Activated naive CD4-positive, alpha-beta T cell treated with anti-CD3 and anti-CD28 coated beads for 36 hours (primary cell): ENCODE measurements at places on chromosomes 6 and 20.

DNA sequence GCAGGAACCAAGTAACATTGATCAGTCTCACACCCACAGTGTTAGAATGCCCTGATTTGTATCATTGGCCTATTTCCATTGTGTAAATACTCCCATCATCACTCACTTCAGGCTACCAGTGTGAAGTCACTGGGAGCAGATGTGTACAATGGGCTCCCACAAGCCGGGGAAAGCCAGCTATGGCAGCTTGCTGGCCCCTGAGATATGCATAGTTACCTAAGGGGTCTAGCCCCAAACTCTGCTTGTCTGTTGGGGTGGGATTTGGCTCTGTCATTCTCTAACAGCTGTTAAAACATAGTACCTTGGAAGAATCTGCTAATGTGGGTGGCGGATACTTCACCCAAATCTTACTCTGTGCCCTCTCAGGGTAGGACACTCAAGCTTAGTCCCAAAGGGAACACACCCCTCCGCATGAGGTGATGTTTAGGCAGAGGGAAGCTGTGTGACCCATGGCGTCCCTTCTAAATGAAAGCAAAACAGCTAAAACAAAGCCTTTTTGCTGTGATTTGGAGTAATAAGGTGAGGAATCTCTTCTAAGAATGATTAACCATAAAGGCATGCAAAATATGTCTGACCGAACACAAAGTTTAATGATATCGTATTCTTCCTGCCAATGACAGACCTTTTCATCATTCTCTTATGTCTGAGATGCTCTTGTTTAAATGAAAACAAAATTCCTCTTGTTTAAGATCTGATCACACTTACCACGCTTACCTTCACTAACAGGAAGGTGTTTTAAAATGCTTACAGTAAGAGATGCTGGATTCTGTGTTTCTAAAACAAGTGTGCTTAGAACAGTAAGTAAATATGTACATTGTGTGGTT lies 45.9 kb upstream of the PXDC1 start:
- DNase-seq: no peak

GRCh38 chr20:25198663-25199383 lies 3.3 kb downstream of the ENTPD6 start:
- DNase-seq: no peak

DNA sequence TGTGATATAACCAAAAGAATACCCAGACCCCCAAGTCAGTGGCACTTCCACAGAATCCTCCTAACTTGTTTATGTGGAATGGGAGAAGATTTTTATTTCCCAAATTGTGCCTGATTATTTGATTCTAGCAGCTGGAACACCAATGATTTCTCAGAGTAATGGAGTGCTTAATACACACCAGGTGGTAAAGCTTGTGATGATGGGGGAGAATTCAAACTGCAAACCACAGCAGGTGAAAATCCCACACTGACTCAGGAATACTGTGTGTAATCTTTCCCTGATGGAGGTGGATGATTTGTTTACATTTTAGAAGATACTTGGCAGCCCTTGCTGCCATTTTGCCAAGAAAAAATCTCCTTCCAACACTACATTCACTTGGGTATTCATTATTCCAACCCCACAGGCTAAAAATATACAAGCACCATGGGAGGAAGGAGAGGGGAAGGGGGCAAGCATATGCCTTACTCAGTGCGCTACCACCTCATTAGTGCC lies 212.7 kb upstream of the PLN start:
- no peak for DNase-seq

- no peak for DNase-seq
These were observed 23.7 kb upstream of the TMEM14A start for GRCh38 chr6:52647199-52647598.

DNA sequence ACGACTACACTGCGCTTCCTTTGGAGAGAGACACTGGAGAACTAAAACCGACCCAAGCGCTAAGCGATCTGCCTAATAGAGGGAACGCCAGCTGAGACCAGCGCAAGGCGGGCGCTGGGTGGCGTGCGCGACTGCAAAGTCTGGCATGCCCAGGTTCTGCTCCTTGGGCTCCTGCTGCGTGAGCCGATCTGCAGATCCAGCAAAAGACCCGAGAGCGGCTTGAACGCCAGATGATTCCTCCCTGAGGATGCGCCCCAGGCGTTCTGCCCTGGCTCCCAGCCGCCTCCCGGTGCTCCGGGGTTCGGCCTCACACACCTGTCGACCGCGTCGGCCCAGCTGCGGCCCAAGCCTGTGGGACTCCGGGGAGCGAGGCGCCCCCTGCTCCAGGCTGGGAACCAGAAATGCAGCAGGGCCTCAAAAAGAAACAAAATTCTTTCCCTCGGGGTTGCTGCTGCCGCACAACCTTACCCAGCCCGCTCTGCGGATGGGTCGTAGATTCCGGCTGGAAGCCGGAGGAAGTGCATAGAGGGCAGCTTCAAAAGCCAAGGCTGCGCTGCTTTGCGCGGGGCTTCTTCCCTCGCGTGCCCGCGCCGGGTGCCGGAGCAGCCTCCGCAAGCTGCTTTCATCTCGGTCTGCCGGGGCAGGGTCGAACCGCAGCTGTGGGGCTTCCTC lies 17.9 kb upstream of the PRDM13 start:
- peak; percentile 83 for DNase-seq
